Smooth muscle cell of trachea (primary cell): ENCODE measurements at places on chromosomes 11 and 22. TPM values are rescaled to one million over a fixed set of nuclear protein-coding genes. Genes with fewer than 3 reads are reported as not detected.

SYT7 gene
- 12.1 and 22.7 TPM in 2 replicates for total RNA-seq

OR8K1 gene
- not detected in 2 replicates for total RNA-seq

PTPRCAP gene
- 0.50 and 1.3 TPM in 2 replicates for total RNA-seq

OR10D3 gene
- total RNA-seq: not detected in 2 replicates

MMP3 gene
- total RNA-seq: 9.5 and 13.4 TPM in 2 replicates

MAPK8IP1 gene
- 8.1 and 17.4 TPM in 2 replicates for total RNA-seq

TRIM51 gene
- not detected in 2 replicates for total RNA-seq

VSIG10L2 gene
- total RNA-seq: not detected in 2 replicates

LSP1 gene
- 3.2 and 19.0 TPM in 2 replicates for total RNA-seq

PGA5 gene
- total RNA-seq: 0.29 and 0.50 TPM in 2 replicates

CHRM1 gene
- not detected in 2 replicates for total RNA-seq

LRP4 gene
- total RNA-seq: 0.99 and 1.0 TPM in 2 replicates

OR52I2 gene
- total RNA-seq: not detected in 2 replicates

OR52N4 gene
- total RNA-seq: not detected in 2 replicates

RIMBP3C gene
- total RNA-seq: 0.15 and 0.66 TPM in 2 replicates

MAP6 gene
- total RNA-seq: 1.2 TPM in 2 replicates

FXYD2 gene
- total RNA-seq: 0.33 and 0.44 TPM in 2 replicates

CSKMT gene
- total RNA-seq: 5.2 and 7.8 TPM in 2 replicates

CHRNA10 gene
- 0.29 and 0.50 TPM in 2 replicates for total RNA-seq

ALDH3B1 gene
- total RNA-seq: 21.5 and 50.0 TPM in 2 replicates

KRTAP5-9 gene
- not detected in 2 replicates for total RNA-seq

C11orf98 gene
- 22.5 and 25.9 TPM in 2 replicates for total RNA-seq

ZPR1 gene
- 29.7 and 30.8 TPM in 2 replicates for total RNA-seq
